ENCODE measurements at places on chromosomes 5 and 9. TPM values are rescaled to one million over a fixed set of nuclear protein-coding genes. Genes with fewer than 3 reads are reported as not detected.

DNA sequence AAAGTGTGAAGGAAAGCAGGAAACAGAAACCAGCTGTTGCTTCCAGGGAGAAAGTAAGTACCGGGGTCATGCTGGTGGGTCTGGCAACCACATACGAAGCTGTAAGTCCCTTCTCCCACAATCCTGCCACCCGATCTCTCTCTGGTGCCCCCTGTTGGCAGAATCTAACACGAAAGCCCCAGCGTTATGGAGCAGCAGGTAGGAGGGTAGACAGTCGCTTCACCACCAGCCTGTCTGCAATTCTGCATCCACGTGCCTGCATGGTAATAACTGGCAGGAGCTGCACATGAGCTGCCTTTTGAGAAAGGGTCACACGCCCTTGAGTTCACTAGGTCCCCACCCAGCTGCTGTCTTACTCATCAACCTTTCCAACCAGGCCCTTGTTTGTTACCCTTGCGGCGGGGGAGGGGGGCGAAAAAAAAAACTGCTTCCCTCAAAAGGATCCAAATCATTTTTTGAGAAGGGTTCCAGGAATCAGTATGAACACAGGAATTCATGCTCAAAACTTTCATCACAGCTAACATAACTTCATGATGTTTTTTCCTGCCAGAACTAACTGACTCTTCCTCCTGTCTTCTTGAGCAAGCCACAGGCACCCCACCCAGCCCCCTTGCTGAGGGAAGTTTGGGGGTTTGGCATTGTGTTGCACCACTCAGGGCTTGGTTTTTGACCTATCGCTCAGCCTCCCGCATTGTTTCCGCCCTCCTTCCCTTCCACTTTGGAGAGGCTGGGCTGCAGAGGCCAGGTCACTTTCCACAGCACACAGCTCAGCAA, 19.6 kb upstream of the TMEM252 start:
- no peak for DNase-seq
- no peak overlapping the region for H3K4me3 ChIP-seq
- no peaks in the 10 kb centered on the region for H3K27me3 ChIP-seq
- H3K27ac ChIP-seq, result no peak overlapping the region

Gene SLC25A48
- 0.56 TPM for total RNA-seq

DNA sequence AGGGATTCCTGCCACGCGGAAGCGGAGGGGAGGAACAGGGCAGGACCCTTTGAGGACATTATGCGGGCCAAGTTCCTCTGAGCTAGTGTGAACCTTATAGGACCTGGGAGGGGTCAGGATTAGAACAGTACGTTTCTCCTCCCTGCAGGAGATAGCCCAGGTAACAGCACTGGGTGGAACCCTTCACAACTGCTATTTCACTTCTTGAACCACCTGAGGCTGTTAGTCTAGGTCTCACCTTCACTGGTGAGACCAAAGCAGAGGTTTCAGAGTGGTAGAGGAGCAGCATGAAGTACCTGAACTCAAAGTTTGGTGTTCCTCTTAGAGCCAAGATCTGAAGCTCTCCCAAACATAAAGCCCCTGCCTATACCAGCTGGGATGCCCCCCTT, 832 bp downstream of the EIF4EBP3 start:
- no peaks in the 10 kb centered on the region for H3K36me3 ChIP-seq
- H3K4me1 ChIP-seq, result peaks cover 52% of the 10 kb centered on the region

Gene C9orf153
- total RNA-seq, result 0.17 TPM

Gene IL3
- total RNA-seq, result not detected
